ENCODE measurements at places on chromosomes 3 and 15. TPM values are rescaled to one million over a fixed set of nuclear protein-coding genes. Genes with fewer than 3 reads are reported as not detected.

Gene ADAMTS9
- total RNA-seq = not detected

Gene SMAD6
- 19.9 TPM for total RNA-seq

Gene CYFIP1
- 85.4 TPM for total RNA-seq

Gene LRRC34
- 3.8 TPM for total RNA-seq

Gene KCNMB2
- not detected for total RNA-seq

Gene REC114
- total RNA-seq = not detected

Gene AGBL1
- total RNA-seq = not detected

Gene MCF2L2
- 3.9 TPM for total RNA-seq

Gene KNL1
- 33.8 TPM for total RNA-seq

Gene TRPM1
- not detected for total RNA-seq

Gene GABRR3
- total RNA-seq = not detected

Gene GPR27
- 0.07 TPM for total RNA-seq

Gene FGD5
- total RNA-seq = not detected

Gene MRAS
- total RNA-seq = 5.3 TPM

Gene PPP4R2
- 62.7 TPM for total RNA-seq

GRCh38 chr15:81194723-81195122, 2.0 kb upstream of the IL16 start:
- H3K27me3 ChIP-seq = peaks cover 63% of the 10 kb centered on the region
- no peak overlapping the region for H3K4me3 ChIP-seq
- no peak overlapping the region for H3K27ac ChIP-seq

DNA sequence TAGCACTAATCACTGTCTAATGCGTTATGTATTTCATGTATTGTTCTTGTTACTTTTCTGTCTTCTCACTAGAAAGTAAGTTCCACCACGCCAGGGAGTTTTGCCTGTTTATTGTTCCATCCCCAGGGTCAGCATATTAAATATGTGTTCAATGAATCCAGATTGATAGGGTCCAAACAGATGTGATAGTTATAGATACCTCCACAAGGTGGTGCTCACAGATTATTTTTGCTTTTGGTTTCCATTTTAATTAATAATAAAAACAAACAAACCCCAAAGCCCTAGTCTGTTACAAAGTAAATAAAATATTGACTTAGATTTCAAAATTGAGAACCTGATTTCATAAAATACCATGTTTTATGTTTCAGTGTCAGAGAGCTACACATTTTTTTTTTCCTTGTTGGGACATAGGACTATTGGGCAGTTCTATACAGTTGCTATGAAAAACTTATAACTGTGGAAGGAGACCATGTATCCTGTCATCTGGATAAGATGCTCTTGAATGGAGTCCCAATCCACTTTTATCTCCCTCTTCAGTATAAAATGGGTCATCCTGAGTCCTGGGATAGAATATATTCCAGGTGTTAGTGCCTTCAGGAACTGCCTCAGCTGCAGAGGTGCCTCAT, 12.4 kb downstream of the OTOL1 start:
- no peak overlapping the region for H3K27ac ChIP-seq
- no peaks in the 10 kb centered on the region for H3K27me3 ChIP-seq
- DNase-seq = peak; percentile 62
- H3K36me3 ChIP-seq = no peaks in the 10 kb centered on the region
- H3K4me1 ChIP-seq = no peaks in the 10 kb centered on the region

DNA sequence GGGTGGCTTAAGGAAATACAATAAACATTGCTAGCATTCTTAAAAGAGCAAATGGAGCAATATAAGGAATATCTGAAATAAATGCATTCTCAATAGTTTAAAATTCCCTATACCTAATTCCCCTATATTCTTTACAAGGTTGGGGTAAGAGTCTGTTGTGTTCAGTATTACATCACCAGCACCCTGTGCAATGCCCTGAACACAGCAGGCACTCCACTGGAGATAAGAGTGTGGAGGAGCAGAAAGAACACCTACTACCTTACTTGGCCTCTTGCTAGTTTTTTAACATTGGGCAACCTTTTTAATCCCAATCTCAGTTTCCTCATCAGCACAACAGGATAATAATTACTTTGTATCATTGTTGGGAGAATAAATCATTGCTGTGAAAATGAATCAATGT, 140.2 kb upstream of the PLXND1 start:
- H3K4me3 ChIP-seq = no peak overlapping the region
- no peak overlapping the region for H3K27ac ChIP-seq
- no peaks in the 10 kb centered on the region for H3K27me3 ChIP-seq
- H3K36me3 ChIP-seq = no peaks in the 10 kb centered on the region
- no peak for DNase-seq

DNA sequence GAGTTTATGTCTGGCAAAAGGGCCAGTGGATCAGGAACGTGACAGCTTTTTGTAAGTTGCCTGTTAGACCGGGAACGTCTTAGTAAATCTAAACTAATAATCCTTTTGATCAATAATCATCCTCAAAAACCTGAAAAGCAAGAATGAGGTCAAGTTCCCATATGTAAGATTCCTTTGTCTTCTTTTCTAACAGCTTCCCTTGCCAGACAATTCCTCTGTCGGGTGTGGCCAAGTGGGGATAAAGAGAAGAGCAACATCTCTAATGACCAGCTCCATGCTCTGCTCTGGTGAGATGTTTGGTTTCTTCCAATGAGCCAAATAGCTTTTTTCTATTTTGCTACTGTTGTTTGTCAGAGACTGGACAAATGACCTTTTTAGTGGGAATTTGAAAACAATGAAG, 19.8 kb downstream of the FANCD2OS start:
- peaks cover 23% of the 10 kb centered on the region for H3K4me1 ChIP-seq
- H3K4me3 ChIP-seq = no peak overlapping the region
- H3K36me3 ChIP-seq = peaks cover 35% of the 10 kb centered on the region
- H3K27ac ChIP-seq = no peak overlapping the region

GRCh38 chr15:59438625-59439290, 772 bp downstream of the FAM81A start:
- no peaks in the 10 kb centered on the region for H3K27me3 ChIP-seq
- DNase-seq = peak; percentile 18
- H3K27ac ChIP-seq = no peak overlapping the region
- H3K4me3 ChIP-seq = peak overlapping the region; percentile 81
- peaks cover 11% of the 10 kb centered on the region for H3K4me1 ChIP-seq

- peaks cover 18% of the 10 kb centered on the region for H3K4me1 ChIP-seq
- no peak for DNase-seq
- no peaks in the 10 kb centered on the region for H3K27me3 ChIP-seq
- H3K36me3 ChIP-seq = no peaks in the 10 kb centered on the region
Observed at GRCh38 chr3:136018876-136019275, 53.3 kb downstream of the PPP2R3A start.

DNA sequence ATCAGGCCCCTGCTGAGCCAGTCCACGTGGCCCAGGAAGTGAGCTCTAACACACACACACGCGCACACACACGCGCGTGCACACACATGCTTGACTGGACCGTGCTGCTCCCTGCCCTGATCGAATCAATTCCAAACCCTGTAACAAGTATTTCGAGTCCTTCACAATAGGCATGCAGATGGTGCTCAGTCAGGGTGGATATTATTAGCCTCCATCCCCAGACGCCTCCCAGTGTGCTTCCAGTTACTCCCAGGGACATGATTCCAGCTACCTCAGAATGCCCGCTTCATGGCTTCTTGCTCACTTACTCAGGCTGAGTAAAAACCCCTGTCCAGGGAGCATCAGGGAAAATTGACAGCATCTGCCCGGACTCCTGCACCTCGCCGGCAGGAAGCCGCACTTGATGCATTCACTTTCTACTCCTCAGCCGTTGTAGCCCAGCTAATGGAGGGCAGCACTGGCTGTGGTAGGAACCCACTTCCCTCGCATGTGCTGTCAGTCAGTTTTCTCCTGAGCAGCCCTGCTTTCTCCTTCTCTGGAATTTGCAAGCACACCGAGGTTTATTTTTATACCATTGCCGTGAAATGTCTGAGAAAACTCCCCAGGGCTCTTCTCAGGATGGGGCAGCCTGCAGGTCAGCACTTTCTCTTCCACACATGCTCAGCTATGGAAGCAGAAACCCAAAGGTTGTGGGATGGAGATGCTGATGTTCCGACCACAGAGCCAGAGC, 126.1 kb upstream of the ABHD17C start:
- no peak overlapping the region for H3K4me3 ChIP-seq
- H3K4me1 ChIP-seq = peaks cover 7% of the 10 kb centered on the region
- no peak overlapping the region for H3K27ac ChIP-seq
- H3K27me3 ChIP-seq = no peaks in the 10 kb centered on the region

GRCh38 chr3:116841003-116841735, 131.6 kb downstream of the TUSC7 start:
- DNase-seq = no peak
- no peak overlapping the region for H3K4me3 ChIP-seq
- H3K36me3 ChIP-seq = no peaks in the 10 kb centered on the region

- no peak overlapping the region for H3K27ac ChIP-seq
- no peak overlapping the region for H3K4me3 ChIP-seq
- H3K4me1 ChIP-seq = peaks cover 10% of the 10 kb centered on the region
Observed at GRCh38 chr3:53350652-53351051, 3.3 kb upstream of the DCP1A start.

GRCh38 chr3:171977441-171977840, 61.9 kb upstream of the FNDC3B start:
- no peaks in the 10 kb centered on the region for H3K36me3 ChIP-seq
- H3K27me3 ChIP-seq = no peaks in the 10 kb centered on the region
- no peak overlapping the region for H3K27ac ChIP-seq
- no peak for DNase-seq

DNA sequence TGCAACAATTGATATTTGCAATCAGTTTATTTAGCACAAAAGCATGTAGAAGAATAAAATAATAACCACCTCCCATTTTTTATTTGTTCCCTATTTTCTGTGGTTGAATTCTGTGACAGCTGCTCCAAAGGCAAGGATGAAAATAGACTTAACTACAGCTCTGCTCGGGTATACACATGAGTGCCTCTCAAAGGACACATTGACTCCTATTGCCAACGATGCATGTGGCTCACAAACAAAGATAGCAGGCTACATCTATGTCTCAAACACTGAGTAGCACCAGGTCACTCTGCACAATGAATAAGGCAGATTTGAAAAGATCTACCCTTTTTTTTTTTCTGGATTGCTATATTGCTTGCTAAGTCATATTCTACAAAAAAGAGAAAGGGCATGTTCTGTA, 612.9 kb downstream of the ROBO1 start:
- no peak overlapping the region for H3K27ac ChIP-seq
- H3K4me3 ChIP-seq = no peak overlapping the region
- no peak for DNase-seq
- peaks cover 19% of the 10 kb centered on the region for H3K27me3 ChIP-seq

GRCh38 chr3:172516318-172517214, 6.7 kb downstream of the TNFSF10 start:
- peak overlapping the region; percentile 80 for H3K27ac ChIP-seq
- peak; percentile 95 for DNase-seq
- peaks cover 20% of the 10 kb centered on the region for H3K4me1 ChIP-seq
- no peaks in the 10 kb centered on the region for H3K36me3 ChIP-seq
- H3K4me3 ChIP-seq = peak overlapping the region; percentile 33
- H3K27me3 ChIP-seq = no peaks in the 10 kb centered on the region

DNA sequence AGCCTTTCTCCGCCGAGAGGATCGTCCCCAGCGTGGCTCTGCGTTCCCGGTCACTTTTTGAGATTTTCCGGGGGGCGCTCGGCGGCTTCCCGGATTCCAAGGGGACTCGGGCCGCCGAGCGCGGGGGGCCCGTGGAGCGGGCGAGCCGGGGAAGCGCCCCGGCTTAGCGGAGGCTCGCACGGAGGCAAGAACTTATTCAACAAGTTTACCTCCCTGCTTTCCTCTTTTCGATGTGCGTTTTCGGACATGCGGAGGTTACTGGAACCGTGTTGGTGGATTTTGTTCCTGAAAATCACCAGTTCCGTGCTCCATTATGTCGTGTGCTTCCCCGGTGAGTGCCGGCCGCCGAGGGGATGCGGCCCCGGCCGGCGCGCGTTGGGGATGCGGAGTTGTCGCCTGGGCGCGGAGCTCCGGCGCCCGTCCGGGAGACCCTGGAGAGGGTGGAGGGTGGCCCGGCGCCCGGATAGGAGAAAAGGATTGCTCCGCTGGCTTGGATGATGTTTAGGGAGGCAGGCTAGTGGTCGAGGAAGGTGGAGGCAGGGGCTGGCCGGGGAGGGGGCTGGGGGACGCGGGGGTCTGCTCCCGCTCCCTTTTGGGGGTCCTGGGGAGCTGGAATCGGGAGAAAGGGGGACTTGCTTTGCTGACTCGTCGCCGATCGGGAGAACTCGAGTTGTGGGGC, 810 bp downstream of the PTPRG start:
- peak overlapping the region; percentile 81 for H3K4me3 ChIP-seq
- no peak overlapping the region for H3K27ac ChIP-seq
- DNase-seq = no peak
- H3K4me1 ChIP-seq = peaks cover 2% of the 10 kb centered on the region
- peaks cover 74% of the 10 kb centered on the region for H3K27me3 ChIP-seq

Data from PC-3 (cell line).